ENCODE measurements at places on chromosomes 5 and 9. TPM values are rescaled to one million over a fixed set of nuclear protein-coding genes. Genes with fewer than 3 reads are reported as not detected.

- no peak for DNase-seq
These were observed 53.7 kb downstream of the PAX5 start for GRCh38 chr9:36980148-36980974.

The AOPEP gene
- total RNA-seq: 668 TPM

DNA sequence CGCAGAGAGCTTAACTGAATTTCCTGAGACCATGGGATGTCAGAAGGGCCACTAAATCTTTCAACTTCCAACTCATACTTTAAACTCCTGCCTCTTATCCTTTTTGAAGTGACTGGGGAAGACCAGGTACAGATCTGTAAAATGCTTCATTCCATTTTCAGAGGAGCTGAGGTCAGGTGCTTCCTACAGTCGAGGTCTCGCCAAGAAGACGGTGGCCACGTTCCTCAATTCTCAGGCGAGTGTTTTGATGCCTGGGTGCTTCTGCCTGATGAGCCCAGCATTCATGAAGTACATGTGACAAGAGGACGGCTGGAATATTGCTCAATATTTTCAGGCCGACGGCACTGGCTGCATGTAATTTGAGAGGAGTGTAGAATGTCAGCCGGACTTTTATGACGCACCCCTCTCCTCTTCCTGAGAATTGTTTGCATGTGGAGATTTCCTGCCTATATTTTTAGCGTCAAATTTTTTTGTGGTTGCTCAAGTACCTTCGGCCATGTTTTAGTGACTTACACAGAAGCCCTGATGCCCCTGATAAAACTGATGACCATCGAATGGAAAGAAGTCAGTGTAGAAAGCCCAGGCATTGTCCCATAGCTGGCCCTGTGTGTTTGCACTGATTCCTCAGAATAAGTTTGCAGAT, 38.8 kb upstream of the GLRX start:
- DNase-seq: peak; percentile 50

DNA sequence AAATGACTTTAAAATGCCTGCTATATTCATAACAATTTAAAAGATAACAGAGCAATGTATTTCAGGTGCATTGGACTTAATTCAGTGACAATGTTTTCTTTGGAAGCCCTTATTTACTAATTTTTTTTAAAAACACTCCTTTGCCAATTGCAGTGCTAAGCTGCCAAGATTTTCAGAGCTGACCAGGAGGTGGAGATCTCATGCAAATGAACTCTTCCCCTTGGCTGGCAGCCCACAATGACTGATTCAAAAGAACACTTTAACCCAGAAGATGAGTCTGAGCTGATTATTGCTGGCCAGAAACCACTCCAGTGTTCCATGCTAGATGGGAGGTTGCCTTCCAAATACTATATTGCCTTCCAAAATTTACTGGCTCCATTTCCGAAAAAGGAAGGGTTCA, 128.3 kb upstream of the CCNH start:
- DNase-seq: peak; percentile 8

GRCh38 chr5:57111993-57112392, 61.9 kb upstream of the GPBP1 start:
- no peak for DNase-seq

All from thoracic aorta (tissue), 2 donors.